ENCODE measurements at places on chromosomes 3 and 15.
A peak's percentile ranks its signal among the peaks of the same experiment; 100 is the strongest.

DNA sequence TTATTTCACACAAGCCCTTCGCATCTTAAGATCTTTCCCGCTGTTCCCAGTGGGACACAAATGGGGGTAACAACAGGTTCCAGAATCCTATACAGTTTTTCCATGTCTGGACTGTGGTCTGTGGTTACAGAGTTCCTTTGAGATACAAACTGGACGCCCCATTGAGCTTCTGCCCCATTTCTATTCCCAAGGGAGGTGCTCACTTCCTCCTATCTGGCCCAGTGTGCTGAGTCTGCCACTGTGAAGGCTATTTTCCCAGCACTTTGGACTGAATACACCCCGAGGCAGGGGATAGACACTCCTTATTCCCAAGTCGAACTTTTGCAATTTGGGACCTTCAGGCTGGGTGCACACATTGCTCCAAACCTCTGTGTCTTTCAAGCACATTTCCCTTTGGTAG lies 44.0 kb downstream of the MESD start:
- no peak for DNase-seq

DNA sequence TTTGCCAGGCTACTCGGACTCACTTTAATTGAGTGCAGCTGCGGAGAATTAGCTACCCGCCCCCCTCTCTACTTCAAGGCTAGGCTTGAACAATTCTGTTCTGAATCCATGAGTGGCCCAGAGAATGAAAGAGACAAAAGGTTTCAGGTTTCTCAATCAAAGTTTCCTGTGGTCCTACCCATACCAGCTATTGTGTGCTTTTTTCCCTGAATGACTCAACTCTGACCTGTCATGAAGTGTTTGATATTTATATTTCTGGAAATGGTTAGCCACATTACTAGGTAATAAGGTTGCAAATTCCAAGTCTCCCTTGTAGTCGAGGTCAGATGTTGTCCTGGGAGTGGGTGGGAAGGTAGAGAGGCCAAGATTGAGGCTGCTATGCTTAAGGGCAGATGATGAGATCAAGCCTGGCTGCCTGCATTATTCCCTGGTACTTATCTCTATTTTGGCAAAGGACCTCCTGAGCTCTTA lies 392.7 kb upstream of the TBL1XR1 start:
- DNase-seq, result no peak

DNA sequence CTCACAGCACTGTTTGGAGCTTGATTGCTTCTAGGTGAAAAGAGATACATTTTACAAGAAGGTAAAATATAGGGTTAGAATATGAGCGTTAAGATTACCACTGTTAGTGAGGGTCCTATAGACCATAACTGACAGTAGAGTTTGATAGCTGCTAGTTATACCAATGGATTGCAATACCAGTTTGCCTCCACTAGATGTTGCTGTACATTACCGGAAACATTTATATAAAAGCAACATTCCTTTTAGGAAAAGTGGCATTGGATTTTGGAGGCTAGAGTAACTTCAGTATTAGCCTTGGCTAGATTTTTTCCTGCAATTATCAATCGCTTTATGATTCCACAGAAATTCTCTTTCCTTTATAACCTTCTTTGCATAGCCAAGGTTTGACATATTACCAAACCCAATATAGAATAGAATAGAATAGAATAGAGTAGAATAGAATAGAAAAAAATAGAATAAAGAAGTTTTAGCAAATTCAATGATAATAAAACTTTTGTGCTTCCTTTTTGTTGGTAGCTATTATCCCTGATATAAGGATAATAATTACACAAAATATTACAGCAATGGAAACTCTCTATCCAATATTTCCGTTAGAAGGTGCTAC lies 1093.6 kb upstream of the ALCAM start:
- DNase-seq, result no peak

- DNase-seq, result no peak
Observed at GRCh38 chr3:101950510-101950909, 101.2 kb downstream of the NFKBIZ start.

DNA sequence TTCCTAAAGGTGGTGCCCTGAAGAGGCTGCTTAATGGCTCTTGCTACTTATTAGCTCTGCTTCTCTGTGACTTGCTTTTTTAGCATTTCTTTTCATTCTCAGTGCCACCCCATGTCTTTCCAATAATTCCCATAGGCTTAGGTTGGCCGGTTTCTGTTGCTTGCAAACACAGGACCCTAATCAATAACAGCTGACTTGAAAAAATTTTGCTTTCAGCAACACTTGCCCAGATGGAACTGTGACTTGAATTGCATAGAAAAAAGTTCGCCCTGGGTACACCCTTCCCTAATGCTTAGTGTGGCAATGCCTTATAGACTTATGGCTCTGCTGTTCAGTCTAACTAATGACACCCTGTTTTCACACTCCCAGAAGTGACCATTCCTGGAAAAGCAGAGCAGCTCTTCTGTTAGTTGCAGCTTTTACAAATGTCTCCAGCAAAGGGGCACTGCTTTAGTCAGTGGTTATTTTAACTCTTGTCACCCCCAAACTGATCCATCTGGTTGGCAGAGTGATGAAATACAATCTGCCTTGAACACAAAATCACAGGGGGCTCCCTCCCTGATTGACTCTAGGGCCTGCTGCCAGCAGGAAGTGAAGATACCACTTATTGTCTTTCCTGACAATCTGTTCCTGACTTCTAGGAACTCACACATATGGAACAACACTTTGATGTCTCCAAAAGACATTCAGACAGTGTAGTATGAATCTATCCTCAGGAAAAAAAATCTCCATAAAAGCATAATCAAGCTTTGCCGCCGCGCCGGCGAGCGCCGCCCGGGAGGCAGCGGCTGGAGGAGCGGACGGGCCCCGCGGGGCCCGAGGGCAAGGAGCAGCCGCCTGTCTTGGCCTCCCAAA lies 9.7 kb upstream of the SLMAP start:
- no peak for DNase-seq

DNA sequence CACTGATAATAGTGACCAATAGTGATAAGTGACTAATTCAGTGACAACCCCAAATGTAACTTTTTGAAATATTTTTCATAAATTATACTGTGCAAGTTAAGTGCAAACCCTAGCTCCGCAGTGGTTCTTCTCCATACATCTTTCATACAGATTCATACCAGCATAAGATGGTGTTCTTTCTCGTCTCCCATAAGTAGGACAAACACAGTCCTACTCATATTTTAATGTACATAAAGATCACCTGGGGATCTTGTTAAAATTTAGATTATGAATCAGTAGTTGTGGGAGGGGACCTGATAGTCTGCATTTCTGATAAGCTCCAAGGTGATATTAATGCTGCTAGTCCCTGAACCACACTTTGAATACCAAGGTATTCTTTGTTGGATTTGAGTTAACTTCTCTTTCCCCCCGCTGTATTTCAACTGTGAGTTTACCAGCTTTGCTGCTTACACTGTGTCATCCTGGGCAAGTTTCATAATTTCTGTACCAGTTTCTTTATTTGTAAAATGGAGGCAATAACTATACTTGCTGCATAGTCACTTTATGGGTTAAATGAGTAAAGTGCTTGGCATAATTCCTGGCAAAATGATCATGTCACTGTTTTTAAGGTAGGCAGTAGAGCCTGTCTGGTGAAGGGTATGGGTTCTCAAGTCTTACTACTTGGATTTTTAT lies 34.7 kb upstream of the C3orf38 start:
- no peak for DNase-seq

DNA sequence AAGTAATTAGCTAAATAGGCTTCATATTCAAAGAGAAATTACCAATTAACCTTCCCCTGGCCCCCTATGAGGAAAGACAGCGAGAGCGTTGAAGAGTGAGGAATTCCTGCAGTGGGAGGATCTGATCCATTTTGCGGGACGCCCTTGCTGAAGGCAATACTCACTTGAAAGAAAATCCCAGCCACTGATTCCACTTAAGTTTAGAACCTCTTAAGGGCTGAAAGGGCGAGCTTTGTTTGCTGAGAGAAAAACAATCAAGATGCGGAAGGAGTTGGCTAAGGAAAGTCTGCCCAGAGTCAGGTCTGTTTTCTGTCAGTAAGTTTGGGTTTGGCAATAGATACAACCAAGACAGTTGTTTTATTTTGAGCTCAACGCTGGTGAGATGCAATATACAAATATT lies 102.8 kb upstream of the GBE1 start:
- DNase-seq, result no peak

DNA sequence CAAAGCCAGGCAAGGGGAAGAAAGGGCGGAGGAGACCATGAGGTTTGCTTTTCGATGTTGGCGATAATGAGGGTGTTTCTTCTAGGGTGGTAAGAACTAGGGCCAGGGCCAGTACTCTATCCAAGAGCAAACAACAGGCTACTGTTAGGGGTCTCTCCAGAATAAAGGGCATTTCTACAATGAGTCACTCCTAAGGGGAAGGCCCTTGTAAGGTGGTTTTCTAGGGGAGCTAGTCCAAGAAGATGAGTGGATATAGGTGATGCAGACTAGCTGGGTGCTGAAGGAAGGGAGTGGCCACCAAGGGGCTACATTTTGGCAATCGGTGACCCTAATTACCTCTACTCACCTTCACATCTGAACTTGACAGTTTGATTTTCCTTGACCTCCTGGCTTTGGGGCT lies 148.5 kb upstream of the HACD2 start:
- no peak for DNase-seq

- DNase-seq, result peak; percentile 28
Observed at GRCh38 chr15:63939531-63940130, 105.9 kb upstream of the HERC1 start.

- peak; percentile 36 for DNase-seq
Observed at GRCh38 chr15:90882781-90883525, 1.4 kb upstream of the FES start.

Measured in stimulated activated CD8-positive, alpha-beta memory T cell treated with anti-CD3 and anti-CD28 coated beads, Interleukin-4, amount 100 ng/mL, for 48 hours (primary cell).